ENCODE measurements at places on chromosomes 1 and 21. TPM values are rescaled to one million over a fixed set of nuclear protein-coding genes. Genes with fewer than 3 reads are reported as not detected.

CADM3 gene
- total RNA-seq: 0.30 TPM

NUDT17 gene
- total RNA-seq: 2.7 TPM

RGS13 gene
- not detected for total RNA-seq

HSD3B1 gene
- not detected for total RNA-seq

PLA2G2C gene
- not detected for total RNA-seq

COL24A1 gene
- 1.8 TPM for total RNA-seq

B3GALT6 gene
- 32.1 TPM for total RNA-seq

Measured in smooth muscle cell of the umbilical artery (primary cell).